EL (cell line): ENCODE measurements at places on chromosomes 4 and X.

GRCh38 chr4:127229855-127230608 is 402.7 kb upstream of the INTU start:
- DNase-seq, result no peak

- no peak for DNase-seq
Observed at GRCh38 chr4:56783986-56784385, 37.5 kb downstream of the SPINK2 start.

- peak; percentile 14 for DNase-seq
Observed at GRCh38 chr4:145153181-145153903, 27.0 kb downstream of the OTUD4 start.

GRCh38 chrX:67780694-67781109 is 236.9 kb downstream of the AR start:
- peak; percentile 93 for DNase-seq

DNA sequence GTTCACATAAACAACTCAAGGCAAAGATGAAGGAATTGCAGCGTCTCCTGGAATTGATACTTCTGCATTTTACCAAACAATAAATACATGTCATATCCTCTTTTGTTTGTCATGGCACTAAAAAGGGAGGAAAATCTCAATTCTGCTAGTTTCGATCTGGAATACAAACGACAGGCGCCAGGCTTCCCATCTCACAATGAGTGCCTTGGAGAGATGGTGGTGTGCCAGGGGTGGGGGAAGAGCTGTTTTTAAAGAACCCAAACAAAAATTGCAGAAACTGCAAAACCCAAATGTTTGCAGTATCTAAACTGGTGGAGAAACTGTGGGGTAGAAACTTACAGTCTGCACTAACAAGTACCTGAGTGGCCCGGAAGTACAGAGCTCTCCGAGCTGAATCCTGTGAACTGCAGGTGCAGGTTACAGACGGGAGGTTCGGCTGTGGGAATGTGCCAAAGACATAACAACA is 53.0 kb upstream of the KLF3 start:
- DNase-seq, result no peak

- no peak for DNase-seq
Observed at GRCh38 chrX:111831343-111831742, 44.6 kb upstream of the TRPC5OS start.

DNA sequence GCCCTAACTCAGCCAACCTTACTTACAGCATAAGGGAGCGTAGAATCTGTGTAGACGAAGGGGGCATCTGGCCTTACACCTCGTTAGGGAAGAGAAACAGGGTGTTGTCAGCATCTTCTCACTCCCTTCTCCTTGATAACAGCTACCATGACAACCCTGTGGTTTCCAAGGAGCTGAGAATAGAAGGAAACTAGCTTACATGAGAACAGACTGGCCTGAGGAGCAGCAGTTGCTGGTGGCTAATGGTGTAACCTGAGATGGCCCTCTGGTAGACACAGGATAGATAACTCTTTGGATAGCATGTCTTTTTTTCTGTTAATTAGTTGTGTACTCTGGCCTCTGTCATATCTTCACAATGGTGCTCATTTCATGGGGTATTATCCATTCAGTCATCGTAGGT is 14.6 kb downstream of the PLP1 start:
- peak; percentile 7 for DNase-seq

GRCh38 chr4:53885668-53886067 is 178.7 kb downstream of the CHIC2 start:
- no peak for DNase-seq

DNA sequence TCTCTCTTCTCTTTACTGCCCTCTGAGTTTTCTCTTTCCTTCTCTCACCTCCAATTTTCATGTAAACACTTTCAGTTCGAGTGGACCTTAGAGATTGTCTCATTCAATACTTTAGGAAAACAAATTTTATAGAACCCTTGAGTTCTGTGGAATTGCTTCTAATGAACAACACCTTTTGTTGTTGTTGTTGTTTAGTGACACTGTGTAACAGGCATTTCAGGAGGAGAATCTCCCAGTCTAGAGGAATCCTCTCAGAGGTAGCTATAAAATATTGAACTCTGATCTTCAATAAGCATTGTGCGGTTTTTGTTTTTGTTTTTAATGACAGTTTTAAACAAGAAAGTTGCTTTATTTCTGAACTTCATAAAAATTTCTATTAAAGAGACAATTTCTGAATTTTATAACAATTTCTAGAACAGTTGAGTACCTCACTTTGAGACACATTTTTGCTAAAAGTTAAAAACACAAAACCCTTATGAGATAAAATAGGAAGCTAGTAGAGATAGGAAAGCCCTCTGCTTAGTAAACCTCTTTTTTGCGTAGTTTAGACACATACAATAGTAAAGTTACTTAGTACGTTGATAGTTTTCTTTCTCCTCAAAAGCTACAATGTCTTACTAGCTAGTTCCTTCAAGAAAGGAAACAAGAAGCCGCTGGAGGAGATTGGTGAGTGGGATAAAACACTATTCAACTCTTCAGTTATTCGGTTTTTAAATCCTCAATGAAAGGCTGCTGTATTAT is 38.8 kb downstream of the CLCN3 start:
- DNase-seq, result no peak

DNA sequence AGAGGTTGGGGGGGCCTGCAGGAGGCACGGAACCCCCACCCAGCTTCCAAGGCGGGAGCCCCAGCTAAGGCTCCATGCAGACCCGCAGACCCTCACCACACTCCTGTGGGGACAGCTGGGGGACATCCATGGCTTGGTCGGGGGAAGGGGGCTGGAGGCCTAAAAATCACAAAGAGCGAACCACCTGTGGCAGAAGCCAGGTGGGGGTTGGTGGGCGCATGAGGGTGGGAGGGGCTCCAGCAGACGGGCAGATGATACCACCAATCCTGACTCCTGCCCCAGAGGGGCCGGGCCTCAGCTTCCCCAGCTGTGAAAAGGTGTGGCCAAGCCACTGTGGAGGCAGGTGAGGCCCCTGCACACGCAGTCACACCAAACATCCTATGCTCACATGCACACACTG is 111.6 kb downstream of the FAM53A start:
- no peak for DNase-seq

GRCh38 chr4:119026662-119027444 is 108.8 kb upstream of the MYOZ2 start:
- DNase-seq, result peak; percentile 46

DNA sequence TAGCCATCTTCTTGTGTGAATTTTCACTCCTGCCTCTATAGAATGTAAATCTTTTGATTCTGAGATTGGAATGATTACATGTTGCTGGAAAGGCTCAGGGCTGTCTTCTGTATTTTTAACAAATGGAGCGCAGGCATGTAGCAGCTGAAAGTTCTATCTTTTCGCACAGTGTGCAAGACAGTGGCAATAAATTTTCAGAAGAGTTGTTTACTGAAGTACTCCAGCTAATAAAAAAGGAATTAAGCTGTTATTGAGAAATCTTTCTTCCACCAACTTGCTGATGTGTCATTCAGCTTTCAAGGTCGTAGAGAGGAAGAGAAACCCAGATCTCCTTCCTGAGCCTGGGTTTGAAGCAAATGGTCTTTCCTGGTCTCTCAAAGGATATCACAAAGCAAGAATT is 122.0 kb upstream of the PUDP start:
- DNase-seq, result peak; percentile 57

GRCh38 chr4:8862800-8863685 is 8.6 kb downstream of the HMX1 start:
- DNase-seq, result no peak

GRCh38 chrX:101686574-101686973 is 26.9 kb upstream of the ARMCX2 start:
- no peak for DNase-seq

GRCh38 chrX:77776659-77777058 is 9.4 kb downstream of the ATRX start:
- DNase-seq, result no peak

DNA sequence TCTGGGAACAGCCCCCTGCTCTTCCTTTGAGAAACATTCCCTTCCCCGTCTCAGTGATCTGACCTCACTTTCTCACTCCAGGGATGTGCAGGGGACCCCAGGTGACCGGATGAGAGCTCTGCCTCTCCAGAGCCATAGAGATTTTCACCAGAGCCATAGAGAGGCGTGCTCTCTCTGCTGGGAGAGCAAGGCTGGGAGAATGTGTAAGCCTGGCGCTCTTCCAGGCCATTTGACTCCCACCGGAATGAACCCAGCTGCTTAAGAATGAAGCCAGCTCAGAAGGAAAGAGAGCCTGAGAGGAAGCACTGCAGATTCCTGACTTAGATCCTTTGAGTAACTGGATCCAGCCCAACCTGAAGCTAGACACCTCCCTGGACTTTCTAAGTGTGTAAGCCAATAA is 106.4 kb downstream of the DHX15 start:
- DNase-seq, result peak; percentile 62

- DNase-seq, result no peak
Observed at GRCh38 chrX:54184474-54184873, 1.4 kb upstream of the FAM120C start.

DNA sequence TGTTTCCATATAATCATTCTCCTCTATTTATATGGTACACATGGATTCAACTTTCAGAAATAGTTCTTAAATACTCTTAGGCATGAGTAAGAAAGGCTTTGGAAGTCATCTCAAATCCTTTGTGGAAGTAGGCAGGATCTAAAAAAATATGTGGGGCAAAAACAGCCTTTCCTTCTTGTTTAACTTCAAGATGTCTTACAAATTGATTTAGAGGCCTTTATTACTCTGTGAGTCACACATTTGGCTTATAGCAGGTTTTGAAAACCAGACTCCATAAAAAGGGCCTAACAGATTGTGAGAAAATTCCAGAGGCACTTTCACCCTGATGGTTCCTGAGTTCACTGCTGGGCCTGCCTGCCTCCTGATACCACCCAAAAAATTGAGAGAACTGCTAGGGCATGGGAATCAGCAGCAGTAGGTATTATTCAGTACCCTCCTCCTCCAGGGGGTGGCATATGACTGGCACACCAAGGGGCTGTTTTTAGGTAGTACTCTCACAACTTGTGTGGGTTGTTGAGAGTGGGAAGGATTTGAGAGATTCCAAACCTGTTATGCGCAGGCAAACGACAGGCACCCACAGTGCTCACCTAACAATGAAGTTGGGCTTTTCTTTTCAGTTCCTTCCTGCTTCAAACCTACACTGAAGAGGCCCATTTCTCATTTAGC is 162.7 kb upstream of the MBNL3 start:
- DNase-seq, result no peak

DNA sequence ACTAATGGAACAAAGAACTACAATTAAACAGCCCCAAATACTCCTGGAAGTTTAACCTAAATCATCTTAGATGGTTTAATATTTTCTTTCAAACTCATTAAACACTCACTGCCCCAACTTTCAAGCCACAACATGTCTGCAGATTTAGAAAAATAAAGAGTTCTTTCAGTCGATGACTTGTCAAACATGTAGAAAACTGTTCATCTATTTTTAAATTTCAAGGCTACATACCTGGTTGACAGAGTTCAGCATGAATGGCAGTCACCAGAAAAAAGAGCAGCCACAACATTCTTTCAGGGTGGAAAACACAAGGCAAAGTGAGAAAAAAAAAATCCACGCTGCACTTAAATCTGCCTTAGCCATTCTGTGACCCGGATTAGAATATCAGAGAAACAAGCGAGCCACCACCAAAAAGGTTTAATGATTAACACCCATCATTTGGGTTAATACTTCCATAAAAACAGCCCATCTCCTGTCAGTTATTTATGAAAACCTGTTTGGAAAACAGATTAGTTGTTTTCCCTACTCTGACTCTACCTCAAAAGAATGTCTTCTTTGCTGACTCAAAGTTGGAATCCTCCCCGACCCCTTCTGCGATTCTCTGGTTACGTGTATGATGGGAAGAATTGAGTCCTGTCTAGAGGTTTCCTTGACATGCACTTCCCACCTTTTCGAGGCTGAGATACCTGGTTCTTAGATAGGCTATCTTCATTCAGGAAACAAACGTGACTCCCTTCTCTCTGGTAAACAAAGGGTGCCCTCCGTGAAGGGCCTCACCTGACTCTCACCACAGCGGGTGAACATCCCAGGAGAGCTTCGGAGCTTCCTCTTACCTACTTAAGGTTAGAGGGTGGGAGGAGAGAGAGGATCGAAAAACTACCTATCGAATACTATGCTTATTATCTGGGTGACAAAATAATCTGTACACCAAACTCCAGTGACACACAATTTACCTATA is at the start of gene CLTRN:
Gene CLTRN (minus strand): TSS at position 319 of the 958 bp plus-strand sequence. CDS start 30 bp downstream, at position 289.
- DNase-seq, result no peak

DNA sequence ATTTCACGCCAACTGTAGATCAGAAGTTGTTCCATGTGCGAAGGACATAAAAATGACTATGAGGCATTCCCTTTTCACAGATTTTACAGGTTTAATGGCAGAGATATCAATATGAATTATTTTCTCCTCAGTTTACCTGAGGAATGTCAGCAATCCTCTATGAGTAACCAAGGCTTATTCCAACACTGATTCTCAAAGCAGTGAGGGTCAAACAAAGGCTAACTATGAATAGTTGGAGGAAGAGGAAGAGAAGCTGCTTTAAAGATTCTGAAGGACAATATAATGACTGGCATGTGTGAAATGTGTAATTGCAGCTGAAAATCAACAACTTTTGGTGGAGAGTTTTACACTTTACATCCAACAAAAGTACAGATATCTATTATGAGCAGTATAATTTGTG is 29.1 kb downstream of the NAF1 start:
- DNase-seq, result no peak

DNA sequence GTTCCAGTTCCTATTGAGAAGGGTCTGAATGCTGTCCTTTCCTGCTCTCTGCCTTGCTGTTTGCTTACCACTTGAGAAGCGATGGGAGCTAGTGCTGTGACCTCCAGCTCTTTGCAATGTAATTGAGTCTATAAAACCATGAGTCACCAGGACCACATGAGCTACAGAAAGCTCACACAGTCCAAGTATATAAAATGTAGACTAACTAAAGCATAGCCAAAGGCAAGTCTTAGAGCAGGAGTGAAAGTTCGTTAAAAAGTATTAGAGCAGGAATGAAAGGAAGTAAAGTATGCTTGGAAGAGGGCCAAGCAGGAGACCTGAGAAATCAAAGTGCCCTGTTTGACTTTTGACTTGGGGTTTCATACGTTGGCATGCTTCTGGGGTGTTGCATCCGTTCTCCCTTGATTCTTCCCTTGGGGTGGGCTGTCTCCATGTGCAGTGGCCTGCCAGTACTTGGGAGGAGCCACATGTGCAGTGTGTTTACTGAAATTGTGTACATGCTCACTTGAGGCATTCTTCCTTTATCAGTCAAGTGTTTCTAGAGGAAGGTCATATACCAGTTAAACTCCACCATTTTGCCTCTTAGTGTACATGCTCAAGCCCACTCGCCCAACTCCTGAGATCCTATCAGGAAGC is 71.3 kb upstream of the KIT start:
- peak; percentile 91 for DNase-seq

DNA sequence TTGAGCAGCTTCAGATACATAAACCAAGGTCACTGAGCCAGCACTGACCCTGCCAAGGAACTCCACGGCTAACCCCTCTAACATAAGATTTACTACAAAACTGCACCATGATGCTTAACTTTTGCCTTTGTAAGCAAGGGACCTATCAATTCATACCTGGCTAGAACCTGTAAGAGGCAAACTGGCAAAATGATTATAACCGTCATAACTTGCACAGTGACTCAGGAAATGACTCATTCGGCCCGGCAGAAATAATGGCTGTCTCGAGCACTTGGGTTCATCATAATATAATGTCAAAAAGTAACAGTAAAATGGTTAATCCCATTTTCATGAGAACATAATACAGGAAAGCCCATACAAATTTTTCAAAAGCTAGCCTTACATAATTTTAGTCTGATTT is 17.2 kb downstream of the RASGEF1B start:
- no peak for DNase-seq

GRCh38 chr4:180380733-180381132 is 1862.5 kb upstream of the TENM3 start:
- no peak for DNase-seq
